T-cell (primary cell): ENCODE measurements at places on chromosomes 2 and 18. TPM values are rescaled to one million over a fixed set of nuclear protein-coding genes. Genes with fewer than 3 reads are reported as not detected.

The SAG gene
- 0.37 TPM for total RNA-seq

The ME2 gene
- 42.6 TPM for total RNA-seq

The CCDC195 gene
- not detected for total RNA-seq

The GRHL1 gene
- 0.43 TPM for total RNA-seq

The LRP1B gene
- not detected for total RNA-seq

The CCDC74B gene
- total RNA-seq: 2.0 TPM

The CYP27C1 gene
- 0.16 TPM for total RNA-seq

The PROM2 gene
- 0.30 TPM for total RNA-seq

The LRP2 gene
- not detected for total RNA-seq

The MYCN gene
- total RNA-seq: 0.56 TPM

The OST4 gene
- total RNA-seq: 217 TPM

The RAPH1 gene
- total RNA-seq: 3.9 TPM

The ATIC gene
- 78.6 TPM for total RNA-seq

The RNF125 gene
- total RNA-seq: 36.0 TPM

The MYOM1 gene
- 2.2 TPM for total RNA-seq

The TGFA gene
- 4.6 TPM for total RNA-seq

The IL36B gene
- not detected for total RNA-seq

The ATP6V1C2 gene
- total RNA-seq: not detected

The AP1S3 gene
- total RNA-seq: 2.1 TPM

The TM4SF20 gene
- not detected for total RNA-seq

The SKOR2 gene
- not detected for total RNA-seq

The GKN2 gene
- not detected for total RNA-seq

The CYP27A1 gene
- total RNA-seq: not detected

The LOXL3 gene
- 0.45 TPM for total RNA-seq

The MTX2 gene
- total RNA-seq: 9.4 TPM

The ST8SIA3 gene
- total RNA-seq: not detected

The LRATD1 gene
- not detected for total RNA-seq
